ENCODE measurements at places on chromosomes 4 and X.

DNA sequence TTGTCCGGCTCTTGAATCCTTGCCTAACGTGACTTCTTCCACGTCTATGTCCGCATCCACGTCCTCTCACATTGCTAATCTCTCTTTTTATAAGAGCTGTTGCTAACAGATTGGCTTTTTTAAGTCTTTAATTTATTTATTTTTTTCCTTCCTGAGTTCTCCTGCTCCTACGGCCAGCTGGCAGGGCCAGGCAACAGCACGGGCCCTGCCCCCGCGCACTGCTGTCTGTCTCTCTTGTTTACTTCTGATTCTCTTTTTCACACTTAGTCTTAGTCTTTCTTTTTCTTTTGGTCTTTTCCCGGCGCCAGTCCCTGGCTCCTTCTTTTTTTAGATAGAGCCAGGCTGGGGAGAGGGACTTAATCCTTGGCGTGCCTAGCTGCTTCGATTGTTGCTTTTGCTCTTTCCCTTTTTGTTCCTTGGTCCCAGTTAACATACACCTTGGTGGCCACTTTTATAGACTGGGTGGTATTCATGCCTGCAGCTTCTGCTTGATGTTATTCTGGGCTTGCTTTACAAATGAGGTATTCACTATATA, 53.2 kb upstream of the RBMX start:
- DNase-seq, result no peak

- no peak for DNase-seq
Observed at GRCh38 chr4:136922066-136922465, 610.2 kb downstream of the PCDH18 start.

DNA sequence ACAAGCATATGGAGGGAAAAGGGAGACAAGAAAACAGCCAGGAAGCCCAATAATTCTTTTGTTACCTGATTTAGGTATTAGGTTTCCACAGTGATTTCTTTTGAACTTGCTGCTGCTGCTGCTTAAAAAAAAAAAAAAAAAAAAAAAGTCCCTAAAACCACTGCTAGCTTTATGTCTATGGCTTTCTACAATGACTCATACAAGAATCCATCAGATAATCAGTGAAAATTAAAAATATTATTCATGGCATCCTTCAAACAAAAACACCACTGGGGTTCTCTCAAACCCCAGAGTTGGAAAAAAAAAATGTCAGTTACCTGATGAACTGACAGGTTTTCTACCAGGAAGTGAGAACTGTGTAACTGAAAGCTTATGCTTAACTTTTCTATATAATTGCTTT, 14.3 kb downstream of the EPHA5 start:
- DNase-seq, result no peak

GRCh38 chrX:123358457-123358856, 174.4 kb downstream of the GRIA3 start:
- no peak for DNase-seq

- DNase-seq, result peak; percentile 22
Observed at GRCh38 chrX:73127700-73128241, 48.5 kb upstream of the PABPC1L2A start.

DNA sequence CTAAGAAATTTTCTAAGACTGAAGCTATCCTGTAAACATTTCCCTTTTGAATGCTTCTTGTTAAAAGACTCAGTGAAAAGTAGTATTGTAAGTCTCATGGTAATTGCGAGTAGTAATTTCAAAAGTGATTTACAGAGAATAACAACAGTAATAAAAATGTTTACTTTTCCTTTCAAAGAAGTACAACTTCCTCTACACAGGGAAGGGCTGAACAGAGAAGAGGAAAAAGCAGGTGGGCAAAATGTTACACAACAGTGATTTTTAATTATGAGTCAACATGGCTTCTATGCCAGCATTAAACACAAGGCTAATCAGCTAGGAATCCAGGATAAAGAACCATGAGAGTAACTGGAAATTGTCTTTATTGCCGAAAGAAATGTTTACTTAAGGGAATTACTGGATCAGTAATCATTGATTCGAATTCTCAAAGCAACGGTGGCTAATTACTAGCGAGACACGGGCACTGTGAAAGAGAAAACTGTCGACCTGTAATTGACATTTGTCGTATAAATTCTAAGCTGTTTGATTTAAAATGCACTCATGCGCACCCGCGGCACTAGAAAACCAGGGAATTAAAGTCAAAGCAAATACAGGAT, 15.4 kb downstream of the UTP3 start:
- no peak for DNase-seq

GRCh38 chrX:13533726-13534125, 35.7 kb upstream of the EGFL6 start:
- DNase-seq, result no peak

- DNase-seq, result no peak
Observed at GRCh38 chrX:41923978-41924683, 777 bp upstream of the CASK start.

DNA sequence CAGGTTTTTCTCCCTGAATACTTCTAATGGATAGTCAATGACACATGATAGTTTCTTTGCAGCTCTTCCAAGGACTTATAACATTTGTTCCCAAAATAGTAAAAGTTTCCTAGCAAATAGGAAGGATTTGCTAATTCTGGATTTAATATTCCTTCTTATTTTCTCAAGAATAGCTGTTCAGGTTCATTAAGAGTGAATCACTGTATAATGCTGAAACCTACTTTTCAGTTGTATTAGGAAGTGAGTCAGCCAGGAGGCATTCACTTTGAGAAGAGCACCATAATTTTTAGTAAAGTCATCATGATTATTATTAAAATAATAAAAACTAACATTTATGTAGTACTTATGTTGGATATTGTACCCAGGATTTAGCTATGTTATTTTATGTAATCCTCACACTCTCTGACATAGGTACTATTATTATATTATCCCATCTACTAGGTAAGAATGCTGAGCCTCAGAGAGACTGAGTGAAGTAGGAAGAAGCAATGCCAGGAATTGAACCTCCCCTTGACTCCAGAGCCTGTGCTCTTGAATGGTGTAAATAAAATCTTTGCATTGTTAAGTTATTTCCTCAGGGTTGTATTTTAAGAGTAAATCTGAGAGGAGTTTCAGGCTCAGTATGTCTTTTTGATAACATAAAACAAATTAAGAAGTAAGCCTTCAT, 114.8 kb downstream of the REELD1 start:
- DNase-seq, result no peak

GRCh38 chr4:41095973-41096372, 118.4 kb downstream of the APBB2 start:
- no peak for DNase-seq

DNA sequence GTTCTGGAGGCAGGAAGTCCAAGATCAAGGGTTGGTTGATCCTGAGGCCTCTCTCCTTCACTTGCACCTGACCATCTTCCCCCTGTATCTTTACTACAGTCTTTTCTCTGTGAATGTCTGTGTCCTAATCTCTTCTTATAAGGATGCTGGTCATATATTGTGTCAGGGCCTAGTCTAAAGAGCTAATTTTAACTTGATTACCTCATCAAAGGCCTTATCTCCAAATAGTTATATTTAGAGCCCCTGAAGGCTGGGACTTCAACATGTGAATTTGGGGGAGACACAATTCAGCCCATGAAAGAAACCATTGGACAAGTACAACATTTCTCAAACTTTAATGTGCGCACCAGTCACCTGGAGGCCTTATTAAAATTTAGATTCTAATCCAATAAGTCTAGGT, 62.8 kb upstream of the DYNLT3 start:
- DNase-seq, result no peak

GRCh38 chr4:35250331-35250730, 994.0 kb downstream of the ARAP2 start:
- DNase-seq, result no peak

DNA sequence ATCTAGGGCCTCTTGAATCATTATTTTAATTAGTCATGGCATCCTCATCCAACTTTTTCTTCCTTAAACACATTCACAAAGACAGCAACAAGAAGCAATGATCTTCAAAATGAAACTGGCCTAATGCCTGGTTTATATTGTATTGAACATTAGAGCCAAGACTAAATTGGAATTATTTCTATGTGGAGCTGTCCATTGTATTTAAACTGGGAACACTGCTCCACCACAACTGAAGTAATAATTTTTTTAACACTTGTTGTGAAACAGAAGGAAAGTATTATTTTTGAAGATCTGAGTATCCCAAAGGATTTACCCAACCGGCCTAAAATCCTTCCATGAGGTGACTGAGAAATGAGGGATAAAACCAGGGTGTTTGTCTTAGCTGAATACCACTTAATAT, 6.9 kb downstream of the GABRB1 start:
- DNase-seq, result no peak

- DNase-seq, result no peak
Observed at GRCh38 chr4:106775636-106776035, 260.5 kb downstream of the DKK2 start.
